ENCODE measurements at places on chromosomes 1 and 21.

DNA sequence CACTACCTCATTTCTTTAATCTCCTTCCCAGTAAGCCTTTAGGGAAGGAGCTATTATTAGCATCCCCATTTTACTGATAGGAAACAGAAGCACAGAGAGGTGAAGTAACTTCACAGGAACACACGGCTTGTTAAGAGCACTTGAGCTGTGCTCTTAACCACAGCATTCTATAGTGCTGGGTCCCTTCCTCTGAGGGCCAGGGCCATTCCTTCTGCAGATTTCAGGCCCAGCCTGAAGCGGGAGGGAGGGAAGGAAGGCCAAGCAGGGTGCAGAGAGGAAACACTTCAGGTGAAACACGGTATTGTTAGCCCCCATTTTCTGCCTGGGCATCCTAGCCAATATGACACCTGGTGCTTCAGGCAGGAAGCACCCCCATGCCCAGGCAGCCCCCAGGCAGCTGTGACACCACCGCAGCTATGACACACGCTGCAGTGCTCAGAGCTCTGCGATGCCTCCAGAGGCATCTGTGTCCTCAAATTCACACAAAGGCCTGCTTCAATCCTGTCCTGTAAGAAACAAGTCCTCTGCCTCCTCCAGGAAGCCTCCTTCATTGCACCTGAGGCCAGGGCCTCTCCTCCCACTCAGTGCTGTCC is 4.5 kb upstream of the EXTL1 start:
- no peak for DNase-seq

GRCh38 chr21:41925767-41926116 is 28.1 kb downstream of the C2CD2 start:
- no peak for DNase-seq

DNA sequence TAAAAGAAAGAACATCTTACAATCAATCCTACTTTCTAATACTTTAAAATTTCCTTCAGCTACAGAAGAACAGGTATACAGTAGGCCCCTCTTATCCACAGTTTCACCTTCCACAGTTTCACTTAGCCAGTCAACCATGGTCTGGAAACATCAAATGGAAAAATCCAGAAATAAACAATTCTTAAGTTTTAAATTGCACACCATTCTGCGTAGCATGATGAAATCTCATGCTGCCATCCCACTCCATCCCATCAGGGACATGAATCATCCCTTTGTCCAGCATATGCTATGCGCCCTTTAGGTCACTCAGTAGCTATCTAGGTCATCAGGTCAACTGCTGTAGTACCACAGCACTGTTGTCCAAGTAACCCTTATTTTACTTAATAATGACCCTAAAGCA is 67.7 kb downstream of the HSF2BP start:
- peak; percentile 73 for DNase-seq

GRCh38 chr21:14968821-14969220 is 96.0 kb downstream of the NRIP1 start:
- no peak for DNase-seq

DNA sequence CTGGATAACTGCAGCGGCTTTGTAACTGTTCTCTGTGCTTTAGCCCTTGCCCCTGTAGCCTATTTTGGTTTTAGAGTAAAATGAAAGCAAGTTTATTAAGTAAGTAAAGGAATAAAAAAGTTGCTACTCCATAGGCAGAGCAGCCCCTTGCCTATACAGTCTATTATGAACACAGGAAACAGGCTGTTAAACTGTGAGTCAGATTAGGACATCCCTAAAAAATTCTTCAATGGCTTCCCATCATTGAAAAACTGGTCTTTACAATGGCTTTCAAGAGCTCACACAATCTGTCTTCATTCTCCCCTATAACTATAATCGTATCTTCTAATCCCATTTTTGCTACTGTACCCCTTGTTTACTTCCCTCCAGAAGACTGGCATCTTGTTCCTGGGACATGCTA is 43.0 kb downstream of the ATG4C start:
- peak; percentile 22 for DNase-seq

GRCh38 chr1:228842094-228842775 is 107.0 kb downstream of the RHOU start:
- DNase-seq, result peak; percentile 78

- DNase-seq, result no peak
These were observed 381.1 kb upstream of the KAZN start for GRCh38 chr1:14217384-14217783.

DNA sequence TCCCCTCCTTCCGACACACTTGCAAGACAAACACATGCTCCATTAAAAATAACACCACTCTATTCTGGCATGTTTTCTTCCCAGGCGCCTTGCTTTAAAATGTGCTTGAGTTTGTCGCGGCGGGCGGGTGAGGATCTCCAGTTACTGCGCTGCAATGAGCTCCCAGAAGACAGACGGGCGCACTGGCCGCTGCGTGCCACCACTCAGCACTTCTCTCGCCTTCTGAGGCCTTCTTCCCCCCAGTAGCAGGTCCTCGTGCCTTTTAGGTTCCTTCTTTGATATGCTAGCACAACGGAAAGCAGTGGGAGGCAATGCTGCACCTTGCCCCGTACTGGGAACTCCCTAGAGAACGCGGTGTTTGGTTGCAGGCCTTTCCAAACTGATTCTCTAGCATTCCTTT is 279.5 kb upstream of the NR5A2 start:
- DNase-seq, result no peak

- no peak for DNase-seq
These were observed 28.4 kb downstream of the FCRL5 start for GRCh38 chr1:157523774-157524493.

DNA sequence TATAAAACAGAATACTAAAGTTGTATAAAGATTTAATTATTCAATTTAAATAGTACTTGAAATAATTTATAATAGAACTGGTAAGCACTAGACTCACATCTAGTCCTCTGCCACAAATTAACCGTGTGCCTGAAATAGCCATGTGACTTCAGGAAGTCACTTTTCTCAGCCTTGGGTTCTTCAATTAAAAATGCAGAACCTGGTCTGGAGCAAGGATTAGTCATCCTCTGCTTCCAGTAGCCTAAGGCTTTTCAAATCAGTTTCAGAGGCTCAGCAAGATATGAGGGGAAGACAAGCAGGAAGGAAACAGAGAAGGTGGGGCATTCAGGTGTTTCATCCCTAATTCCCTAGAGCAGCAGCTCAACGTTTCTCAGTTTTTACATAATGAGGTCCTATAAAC is 23.0 kb downstream of the DPH5 start:
- peak; percentile 75 for DNase-seq

- peak; percentile 36 for DNase-seq
These were observed 77.8 kb upstream of the C1orf105 start for GRCh38 chr1:172342584-172343239.

DNA sequence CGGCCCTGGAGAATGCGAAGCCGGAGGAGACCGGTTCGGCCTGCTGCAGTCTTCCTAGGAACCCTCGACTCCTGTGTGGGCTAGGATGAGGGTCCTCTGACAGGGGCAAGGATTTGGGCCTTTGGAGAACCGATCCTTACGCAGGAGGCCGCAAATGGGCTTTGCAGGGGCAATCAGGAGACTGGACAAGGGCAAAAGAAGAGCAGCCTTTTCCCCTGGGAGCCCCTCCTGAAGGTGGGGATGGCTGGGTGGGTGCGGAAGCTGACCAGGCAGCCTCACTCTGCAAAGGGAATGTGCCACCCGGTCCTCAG is 111.7 kb downstream of the NAV1 start:
- DNase-seq, result no peak
